ENCODE measurements at places on chromosomes 1 and 21.

- DNase-seq: no peak
These were observed 104.0 kb downstream of the PDE4B start for GRCh38 chr1:65896721-65897120.

- no peak for DNase-seq
These were observed 21.3 kb downstream of the VN1R5 start for GRCh38 chr1:247277191-247277590.

- DNase-seq: no peak
These were observed 5.7 kb upstream of the MATN1 start for GRCh38 chr1:30728832-30729638.

DNA sequence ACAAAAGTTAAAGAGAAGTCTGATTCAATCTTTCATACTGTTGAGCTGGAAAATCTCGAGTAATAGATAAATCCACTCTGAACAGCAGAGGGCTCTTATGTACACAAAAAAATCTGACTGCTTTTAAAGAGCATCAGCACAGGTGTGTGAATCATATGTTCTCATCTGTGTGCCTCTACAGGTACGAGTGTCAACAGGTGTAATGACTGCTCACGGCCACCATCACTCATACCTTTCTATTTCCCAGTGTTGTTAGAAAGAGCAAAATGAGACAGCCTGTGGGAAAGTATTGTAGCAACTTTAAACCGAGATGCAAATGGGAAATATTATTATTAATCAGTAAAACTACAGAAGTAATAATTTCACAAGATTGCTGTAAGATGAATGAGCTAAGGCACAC lies 49.0 kb upstream of the SCAF4 start:
- no peak for DNase-seq

DNA sequence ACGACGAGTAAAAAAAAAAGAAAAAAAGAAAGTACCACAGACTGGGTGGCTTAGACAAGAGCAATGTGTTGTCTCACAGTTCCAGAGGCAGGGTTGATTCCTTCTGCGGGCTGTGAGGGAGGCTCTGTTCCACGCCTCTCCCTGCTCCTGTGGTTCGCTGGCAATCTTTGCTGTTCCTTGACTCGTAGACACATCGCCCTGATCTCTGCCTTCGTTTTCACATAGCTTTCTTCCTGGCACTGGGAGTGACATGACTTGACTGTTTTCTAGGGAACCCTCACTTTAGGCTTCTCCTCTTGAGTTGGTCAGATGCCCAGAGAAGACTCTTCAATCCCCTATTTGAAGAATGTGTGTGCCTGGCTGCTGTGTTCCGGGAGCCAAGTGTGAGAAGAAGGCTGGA lies 133.6 kb downstream of the TM2D1 start:
- DNase-seq: no peak

DNA sequence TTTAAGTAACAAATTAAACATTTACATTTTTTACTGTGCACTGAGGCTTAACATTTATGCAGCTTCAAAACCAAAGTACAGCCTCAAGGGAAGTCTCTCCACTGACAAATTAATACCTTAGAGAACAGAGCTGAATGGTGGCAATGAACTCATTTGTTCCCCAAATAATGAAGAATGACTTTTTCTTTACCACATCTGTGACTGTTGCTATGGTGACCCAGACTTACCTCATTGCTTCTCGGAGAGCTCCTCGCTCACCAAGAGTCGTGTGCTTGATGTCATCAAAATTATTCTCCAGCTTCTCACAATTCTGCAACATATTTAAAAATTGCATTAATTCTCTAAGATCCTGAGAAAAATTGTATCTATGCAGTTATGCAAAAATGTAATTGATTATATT lies 92.9 kb downstream of the DPYD start:
- DNase-seq: no peak
